ENCODE measurements at places on chromosomes 7 and 10.
A peak's percentile ranks its signal among the peaks of the same experiment; 100 is the strongest.

GRCh38 chr7:151754142-151754590 lies 122.7 kb downstream of the PRKAG2 start:
- peak; percentile 78 for DNase-seq

DNA sequence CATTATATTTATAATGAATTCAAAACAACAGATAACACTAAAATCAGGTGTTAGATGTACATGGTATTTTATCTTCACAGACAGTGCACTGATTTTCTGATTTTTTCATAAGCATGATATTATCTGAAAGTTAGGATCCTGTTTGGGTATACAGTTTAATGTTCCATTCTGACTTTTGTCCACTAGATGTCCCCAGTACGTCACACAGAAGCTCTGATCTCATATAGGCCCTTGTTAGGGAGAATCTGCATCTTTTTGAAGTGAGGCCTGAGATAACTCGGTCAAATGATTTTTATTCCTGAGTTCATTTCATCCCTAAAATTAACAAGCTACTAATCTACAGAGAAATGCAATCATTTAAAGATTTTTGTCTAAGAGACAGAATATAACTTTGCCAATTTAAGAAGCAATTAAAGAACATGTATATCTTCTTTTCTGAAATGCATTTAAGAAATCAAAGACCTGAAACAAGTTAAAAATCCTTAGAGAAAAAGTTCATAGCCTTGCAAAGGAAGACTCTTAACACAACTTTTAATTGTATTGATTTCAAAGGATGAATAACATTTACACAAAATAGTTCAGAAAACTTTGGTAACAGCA lies 72.0 kb upstream of the TES start:
- peak; percentile 48 for DNase-seq

GRCh38 chr10:75651417-75651816 lies 220.0 kb downstream of the LRMDA start:
- DNase-seq, result no peak

- no peak for DNase-seq
Measured at GRCh38 chr7:5646846-5647245, 134.6 kb downstream of the RNF216 start.

- DNase-seq, result no peak
Measured at GRCh38 chr7:100163006-100163531, 4.5 kb upstream of the TRAPPC14 start.

GRCh38 chr7:50727072-50727471 lies 55.6 kb downstream of the GRB10 start:
- DNase-seq, result no peak

- peak; percentile 60 for DNase-seq
Measured at GRCh38 chr7:366161-366803, 76.3 kb downstream of the FOXL3 start.
